ENCODE measurements at places on chromosomes 12 and 14.

DNA sequence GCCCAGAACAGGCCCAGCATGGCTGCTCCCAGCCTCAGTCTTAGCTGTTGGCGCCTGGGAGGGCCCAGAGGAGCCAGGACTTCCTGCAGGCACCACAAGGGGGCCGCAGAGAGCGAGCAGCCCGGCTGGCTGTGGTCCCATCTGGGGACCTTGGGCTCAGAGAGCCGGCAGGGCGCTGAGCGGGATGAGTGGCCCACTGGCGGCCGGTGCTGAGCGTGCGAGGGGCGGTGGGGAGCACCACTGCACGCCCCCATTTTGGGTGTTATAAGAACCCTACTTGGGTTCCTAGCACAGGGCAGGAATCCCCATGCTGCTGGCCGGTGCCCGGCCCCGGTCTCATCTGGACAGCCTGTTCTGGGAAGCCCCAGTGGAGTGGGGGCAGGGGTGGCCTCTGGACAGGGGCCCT, 25.9 kb upstream of the CRIP2 start:
- no peak for DNase-seq

DNA sequence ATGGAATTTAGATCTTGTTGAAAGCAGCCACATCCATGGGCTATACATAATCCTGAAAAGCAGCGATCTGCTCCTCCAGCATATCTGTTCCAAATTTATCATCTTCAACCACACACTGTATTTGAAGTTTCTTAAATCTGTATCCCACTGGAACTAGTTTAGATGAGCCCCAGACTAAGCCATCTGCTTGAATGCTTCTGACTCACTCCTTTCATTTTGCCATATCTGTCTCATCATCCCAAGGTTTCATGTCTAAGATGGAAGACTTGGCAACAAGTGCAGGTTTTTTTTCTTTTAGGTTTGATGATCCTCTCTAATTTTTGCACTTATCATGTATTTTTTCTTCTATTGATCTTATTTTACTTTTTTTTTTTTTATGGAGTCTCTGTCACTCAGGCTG, 54.4 kb upstream of the TMEM263 start:
- DNase-seq = no peak

DNA sequence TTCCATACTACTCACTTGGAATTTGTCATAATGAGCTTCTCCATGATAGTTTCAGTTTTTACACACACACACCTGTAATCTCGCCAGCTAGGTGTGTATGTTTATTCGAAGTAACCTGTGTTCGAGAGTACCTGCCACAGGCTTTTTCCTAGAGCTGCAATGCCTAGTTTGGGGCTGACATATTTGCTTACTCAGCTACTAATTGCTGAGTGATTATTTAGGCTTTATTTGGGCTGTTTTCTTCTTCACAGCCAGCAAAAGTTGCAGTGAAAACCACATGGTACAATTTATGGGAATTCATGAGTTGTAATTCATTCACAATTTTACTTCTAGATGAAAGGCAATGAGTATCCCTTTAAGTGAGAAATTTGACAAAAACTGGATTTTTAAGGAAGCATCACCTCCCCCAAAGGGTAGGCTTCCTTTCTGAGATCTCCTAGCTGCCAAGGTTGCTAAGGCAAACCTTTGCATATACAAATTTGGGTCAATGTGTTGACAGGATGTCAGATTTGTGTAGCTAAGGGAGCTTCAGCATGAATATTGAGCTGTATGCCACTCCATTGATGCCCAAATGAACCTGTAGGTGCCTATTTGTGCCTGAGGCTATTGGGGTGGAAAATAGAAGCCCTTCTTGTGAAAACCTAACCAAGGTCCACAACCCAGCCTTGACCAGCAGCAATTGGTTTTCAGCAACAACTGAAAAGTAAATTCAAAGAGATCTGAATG, 108.7 kb upstream of the OTX2 start:
- no peak for DNase-seq

- no peak for DNase-seq
Observed at GRCh38 chr12:32120419-32120818, 13.8 kb downstream of the BICD1 start.

- peak; percentile 20 for DNase-seq
Observed at GRCh38 chr12:9039397-9039977, 50.1 kb downstream of the KLRG1 start.

DNA sequence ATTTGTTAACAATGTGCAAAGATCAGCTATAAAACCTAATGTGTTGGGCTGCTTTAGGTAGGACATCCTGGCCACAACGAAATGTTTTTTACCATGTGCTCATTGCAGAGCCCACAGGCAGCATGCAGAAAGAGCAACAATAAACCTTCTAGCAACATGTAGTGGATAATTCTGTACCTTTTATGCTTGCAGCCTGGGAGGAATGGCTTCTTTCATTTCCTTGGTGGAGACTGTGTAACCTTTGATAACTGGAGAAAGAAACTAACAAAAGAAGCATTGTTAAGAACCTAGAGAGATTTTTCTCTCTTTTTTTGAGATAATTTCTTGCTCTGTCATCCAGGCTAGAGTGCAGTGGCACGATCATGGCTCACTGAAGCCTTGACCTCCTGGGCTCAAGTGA, 225.5 kb upstream of the PRICKLE1 start:
- DNase-seq = no peak

- DNase-seq = no peak
Observed at GRCh38 chr12:97306147-97306546, 156.5 kb upstream of the RMST start.

DNA sequence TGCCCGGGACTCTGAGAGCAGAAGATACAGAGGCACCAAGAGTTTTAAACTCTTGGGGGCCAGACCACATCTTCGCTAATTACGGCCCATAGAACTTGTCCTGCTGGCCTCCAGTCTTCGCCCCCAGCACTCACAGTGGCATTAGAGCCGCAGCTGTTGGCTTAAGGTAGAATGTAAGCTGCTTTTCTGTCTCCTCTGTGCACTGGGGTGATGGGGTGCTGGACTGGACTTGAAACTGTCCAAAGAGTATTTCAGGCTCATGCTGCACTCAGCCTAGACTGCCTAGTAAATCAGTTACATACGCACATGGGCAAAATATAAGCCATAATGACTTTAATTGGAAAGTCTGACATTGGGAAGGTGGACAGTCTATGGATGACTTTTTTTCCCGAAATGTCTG, 29.0 kb downstream of the YY1 start:
- no peak for DNase-seq

DNA sequence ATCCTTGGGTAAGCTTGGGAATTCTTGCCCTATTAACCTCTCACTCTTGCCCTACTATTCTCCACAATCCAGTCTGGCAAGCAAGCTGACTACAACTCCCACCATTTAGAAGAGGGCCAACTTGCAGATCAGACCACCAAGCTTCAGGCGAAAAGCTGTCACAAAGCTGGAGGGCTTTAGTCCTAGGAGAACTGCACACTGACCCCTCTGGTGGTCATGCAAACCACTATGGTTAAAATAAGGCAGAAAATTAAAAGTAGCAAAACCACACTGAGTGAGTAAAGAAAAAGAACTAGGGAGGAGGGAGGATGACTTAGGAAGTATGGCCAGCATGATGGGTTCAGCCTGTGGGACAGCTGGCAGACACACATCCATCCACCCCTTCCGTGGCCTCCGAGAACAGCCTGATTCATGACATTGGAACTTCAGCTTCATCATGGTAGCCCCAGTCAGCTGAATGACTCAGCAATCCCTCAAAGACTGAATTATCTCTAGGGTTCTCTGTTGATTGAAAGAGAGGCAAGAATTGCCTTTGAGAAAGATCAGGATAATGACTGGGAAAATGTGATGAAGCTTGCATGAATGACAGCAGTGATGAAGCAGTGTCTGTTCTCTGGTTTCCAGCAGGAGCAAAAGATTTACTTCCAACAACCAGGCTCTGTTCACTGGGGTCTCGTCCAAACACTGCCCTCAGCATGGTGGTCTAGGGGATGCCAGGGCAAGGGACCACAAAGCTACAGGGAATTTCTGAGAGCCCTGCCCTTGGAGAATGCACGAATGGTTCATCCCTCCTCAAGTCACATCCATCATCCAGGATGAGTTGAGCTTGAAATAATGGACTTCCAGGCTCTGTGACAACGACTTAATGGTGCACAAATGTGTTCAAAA, 24.4 kb downstream of the PITPNM2 start:
- DNase-seq = no peak

DNA sequence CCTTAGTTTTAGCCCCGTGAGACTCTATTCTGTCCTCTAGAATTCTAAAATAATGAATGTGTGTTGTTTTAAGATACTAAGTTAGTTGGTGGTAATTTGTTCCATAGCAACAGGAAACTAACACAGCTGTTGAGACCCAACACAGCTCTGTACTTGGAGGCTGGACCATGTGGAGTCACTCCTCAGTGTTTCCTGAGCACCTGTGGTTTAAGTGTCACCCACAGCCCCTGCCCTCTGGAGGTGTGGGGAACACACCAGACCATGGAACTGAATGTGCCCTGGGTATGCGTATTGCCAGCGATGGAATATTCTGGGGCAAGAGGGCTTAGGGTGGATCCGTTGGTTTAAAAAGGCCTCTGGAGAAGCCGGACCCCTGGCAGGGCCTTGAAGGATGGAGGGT, 16.6 kb upstream of the GPR68 start:
- DNase-seq = no peak

- DNase-seq = no peak
Observed at GRCh38 chr14:85811340-85811739, 281.4 kb downstream of the FLRT2 start.

- DNase-seq = no peak
Observed at GRCh38 chr14:105292826-105293711, 7.7 kb downstream of the BRF1 start.

- DNase-seq = no peak
Observed at GRCh38 chr14:63454863-63455622, 88.1 kb downstream of the PPP2R5E start.

GRCh38 chr12:123227581-123228258, 5.2 kb downstream of the MPHOSPH9 start:
- no peak for DNase-seq

DNA sequence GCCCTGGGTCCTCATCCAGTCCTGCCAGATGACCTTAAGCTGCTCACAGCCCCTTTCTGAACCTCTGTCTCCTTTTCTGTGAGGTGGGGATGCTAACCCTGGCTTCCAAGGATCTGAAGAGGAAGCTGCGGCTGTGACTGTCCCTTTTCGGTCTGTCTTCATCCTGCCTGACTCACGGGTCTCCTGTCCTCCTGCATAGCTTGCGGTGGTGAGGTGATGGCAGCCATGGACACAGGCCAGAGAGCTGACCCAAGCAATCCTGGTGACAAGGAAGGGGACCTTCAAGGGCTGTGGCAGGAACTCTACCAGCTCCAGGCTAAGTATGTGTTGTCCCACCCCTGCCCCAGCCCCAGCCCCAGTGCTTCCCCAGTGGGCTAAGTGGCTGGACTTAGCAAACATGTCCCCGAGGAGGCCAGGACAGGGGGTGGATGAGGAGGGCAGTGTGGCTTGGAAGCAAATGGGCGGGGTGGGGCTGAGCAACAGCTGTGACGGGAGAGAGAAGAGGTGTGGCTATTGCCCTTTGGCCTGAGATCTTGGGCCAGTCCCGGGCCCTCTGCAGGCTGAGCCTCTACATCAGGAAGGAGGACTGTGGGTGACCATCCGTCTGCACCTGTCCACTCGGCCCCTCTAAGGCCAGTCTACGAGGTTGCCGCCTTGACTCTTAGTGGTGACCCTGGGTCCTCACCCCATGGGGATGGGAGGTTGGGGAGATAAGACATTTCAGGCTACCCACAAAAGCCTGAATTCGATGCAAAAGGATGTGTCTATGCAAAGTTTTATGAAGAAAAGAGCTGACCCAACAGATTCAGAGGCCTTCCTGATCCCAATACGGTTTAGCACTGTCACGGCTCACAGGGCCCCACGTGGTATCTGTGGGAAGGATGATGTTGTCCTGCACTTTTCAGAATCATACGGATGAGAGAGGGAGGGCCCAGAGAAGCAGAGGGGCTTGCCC, 1.1 kb downstream of the CCDC197 start:
- no peak for DNase-seq

GRCh38 chr12:105206686-105207374, 29.1 kb downstream of the APPL2 start:
- no peak for DNase-seq

GRCh38 chr12:120689397-120690082, 2.6 kb downstream of the MLEC start:
- DNase-seq = no peak

DNA sequence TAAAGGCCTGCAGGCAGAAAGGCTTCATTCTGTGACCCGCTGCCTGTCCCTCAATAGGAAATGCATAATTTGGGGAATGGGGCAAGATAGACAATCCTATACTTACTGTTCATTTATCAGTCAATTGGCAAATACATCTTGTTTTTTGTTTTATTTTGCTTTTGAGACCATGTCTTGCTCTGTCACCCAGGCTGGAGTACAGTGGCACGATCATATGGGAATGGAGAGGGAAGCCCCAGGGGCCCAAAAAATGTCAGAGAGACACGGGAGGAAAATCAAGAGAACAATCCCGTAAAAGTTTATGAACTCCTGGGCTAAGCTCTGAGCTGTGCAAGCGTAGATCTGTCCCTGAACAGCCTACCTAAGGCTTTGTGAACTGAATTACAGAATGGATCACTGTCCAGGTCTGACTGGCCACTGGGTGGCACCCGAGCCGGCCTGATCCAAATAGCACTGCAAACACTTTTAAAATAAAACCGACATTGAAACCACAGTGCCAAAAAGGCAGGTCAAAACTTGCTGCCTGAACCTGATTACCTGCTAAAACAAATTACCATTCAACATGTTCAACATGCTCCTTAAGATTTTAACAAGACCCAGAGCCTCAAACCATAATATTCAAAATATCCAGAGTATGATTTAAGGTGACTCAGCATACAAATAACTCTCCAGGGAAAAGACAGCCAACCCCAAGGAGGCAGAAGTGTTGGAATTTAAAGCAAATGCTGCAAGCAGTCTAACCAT, 11.8 kb downstream of the COPS7A start:
- DNase-seq = no peak

GRCh38 chr12:67691220-67691619, 42.7 kb downstream of the DYRK2 start:
- DNase-seq = no peak

DNA sequence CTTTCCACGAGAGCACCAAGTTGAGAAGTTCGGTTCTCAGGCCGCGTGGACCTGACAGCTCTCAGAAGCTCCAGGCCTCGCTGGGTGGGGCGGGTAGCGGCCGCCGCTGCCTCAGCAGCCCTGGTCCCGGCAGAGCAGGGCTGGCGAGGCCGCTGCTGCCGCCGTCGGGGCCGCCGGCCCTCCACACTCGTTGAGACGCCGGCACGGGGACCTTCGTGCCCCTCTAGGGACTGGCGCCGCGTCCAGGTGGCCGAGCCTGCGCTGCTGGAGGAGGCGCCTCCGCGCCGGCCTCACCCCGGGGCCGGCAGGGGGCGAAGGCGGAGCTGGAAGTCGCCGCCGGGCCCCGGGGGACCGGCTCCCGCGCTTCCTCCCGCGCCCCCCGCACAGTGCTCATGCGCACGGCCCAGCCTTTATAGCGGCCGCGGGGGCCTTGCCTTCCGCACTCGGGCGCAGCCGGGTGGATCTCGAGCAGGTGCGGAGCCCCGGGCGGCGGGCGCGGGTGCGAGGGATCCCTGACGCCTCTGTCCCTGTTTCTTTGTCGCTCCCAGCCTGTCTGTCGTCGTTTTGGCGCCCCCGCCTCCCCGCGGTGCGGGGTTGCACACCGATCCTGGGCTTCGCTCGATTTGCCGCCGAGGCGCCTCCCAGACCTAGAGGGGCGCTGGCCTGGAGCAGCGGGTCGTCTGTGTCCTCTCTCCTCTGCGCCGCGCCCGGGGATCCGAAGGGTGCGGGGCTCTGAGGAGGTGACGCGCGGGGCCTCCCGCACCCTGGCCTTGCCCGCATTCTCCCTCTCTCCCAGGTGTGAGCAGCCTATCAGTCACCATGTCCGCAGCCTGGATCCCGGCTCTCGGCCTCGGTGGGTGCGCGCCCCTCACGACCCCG, at the start of gene COCH:
COCH (plus strand) TSS at position 440 of the 879 bp plus-strand sequence; CDS start at position 820, 380 bp downstream.
- DNase-seq = no peak
